ENCODE measurements at places on chromosomes 16 and 17.

GRCh38 chr16:13333336-13333735 is 431.9 kb downstream of the SHISA9 start:
- DNase-seq = no peak

DNA sequence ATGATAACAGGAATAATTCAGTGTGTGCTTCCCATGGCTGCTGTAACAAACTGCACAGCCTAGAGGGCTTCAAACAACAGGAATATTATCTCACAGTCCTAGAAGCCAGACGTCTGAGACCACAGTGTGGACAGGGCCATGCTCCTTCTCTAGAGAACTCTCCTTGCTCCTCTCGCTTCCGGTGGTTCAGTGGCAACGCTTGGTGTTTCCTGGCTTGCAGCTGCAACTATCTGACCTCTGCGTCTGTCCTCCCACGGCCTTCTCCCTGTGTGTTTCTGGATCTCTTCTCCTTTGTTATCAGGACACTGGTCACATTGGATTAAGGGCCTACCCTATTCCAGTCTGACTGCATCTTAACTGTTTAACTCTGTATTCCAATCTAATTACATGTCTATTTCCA is 414.3 kb downstream of the MAF start:
- DNase-seq = no peak

- no peak for DNase-seq
These were observed 147.2 kb upstream of the FAM20A start for GRCh38 chr17:68748381-68748780.

- no peak for DNase-seq
These were observed 11.8 kb downstream of the ALDH3A2 start for GRCh38 chr17:19660219-19660870.

DNA sequence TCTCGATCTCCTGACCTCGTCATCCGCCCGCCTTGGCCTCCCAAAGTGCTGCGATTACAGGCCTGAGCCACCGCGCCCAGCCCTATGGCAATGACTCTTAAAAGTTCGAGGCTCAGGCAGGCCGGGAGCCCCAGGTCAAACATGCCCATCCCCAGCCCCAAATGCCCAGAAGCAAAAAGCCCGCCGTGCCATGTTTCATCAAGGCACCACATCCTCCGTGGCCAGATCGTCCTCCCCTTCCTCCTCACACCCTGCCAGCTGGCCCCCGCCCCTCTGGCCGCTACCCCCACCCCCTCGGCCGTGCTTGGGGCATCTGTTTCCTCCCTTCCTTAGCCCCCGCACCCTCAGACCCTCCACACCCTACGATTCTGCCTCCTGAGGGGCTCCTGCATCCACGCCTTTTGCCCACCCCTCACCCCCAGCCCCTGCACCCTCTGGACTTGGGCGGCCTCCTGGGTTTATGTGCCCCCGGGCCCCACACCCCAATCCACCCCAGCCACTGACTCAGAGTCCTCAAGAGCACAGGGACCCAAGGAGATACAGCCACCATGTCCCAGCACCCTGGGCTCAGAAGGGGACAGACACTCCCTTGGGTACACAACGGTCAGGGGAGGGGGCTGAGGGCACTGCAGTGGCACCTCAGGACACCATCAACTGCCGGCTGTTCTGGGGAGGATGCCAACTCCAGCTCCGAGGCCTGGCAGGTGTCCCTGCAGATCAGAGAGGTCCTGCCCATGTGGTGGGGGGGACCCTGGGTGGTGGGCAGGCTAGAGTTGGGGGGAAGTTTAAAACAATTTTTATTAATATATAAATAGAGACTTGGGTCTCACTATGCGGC is 7.1 kb downstream of the CTRB1 start:
- DNase-seq = no peak

DNA sequence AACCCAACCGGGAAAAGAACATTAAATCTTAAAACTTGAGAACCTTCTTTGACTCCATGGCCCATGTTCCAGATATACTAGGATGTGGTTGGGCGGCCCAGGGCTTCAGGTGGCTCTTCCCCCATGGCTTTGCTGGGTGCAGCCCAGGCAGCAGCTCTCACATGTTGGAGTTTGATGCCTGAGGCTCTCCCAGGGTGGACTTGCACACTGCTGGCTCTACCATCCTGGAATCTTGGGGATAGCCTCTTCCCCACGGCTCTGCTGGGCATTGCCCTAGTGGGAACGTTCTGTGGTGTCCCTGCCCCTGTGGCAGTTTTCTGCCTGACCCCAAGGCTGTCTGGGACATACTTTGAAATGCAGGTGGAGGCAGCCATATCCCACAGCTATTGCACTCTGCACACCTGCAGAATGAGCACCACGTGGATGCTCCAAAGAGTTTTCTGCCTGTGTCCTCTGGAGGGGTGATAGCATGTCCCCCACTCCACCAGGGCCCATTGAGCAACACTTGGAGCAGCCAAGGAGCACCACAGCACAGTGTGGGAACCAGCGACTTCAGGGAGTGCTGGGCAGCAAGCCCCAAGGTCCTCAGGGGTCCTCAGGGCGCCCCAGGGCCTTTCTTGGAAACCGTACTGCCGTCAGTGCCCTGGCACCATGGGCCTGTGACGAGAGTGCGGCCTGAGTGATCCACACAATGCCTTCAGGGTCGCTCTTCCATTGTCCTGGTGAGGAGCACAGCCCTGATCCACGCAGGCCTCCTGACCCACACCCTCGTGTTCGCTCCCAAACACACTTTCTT is 70.8 kb downstream of the GOSR1 start:
- DNase-seq = no peak

- no peak for DNase-seq
These were observed 12.5 kb upstream of the EPOP start for GRCh38 chr17:38687286-38687685.

DNA sequence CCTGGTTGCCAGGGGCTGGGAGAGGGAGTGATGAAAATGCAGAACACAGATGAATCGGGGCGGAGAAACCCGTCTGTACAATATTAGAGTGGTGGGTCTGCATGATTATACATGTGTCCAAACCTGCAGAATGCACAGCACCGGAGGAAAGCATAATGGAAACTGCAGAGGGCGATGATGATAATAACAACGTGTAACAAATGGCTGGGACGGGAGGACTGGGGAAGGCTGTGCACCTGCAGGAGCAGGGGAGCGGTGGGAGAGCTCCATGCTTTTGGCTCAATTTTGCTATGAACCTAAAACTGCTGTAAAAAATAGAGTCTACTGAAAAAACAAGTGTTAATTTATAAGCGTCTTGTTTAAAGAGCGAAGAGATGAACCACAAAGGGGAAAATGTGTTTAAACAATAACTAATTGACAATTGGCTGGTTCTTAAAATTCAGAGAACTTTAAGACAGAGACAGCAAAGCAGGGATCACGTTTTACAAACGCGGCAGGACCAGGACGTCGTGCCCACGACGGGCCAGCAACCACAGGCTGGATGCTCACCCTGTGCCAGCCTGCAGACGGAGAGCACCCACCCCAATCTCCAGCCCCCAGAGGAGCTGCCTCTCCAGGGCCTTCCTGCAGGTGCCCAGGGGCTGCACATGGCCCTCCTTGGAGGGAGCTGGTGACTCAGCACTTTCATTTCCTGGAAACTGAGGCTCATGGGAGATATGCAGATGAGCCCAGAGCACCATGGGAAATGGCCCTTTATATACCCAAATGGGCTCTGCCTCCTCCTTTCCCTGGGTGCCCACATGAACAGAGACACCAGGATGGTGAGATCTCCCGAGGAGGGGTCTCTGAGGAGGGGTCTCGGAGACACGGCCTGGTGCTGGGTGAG is at the start of gene TEX19:
TEX19 (plus strand) TSS at position 783 of the 886 bp plus-strand sequence. CDS start 2,904 bp downstream, outside the sequence.
- no peak for DNase-seq
